ENCODE measurements at places on chromosomes 11 and 22.
A peak's percentile ranks its signal among the peaks of the same experiment; 100 is the strongest.

GRCh38 chr11:31655483-31655882 is 145.9 kb downstream of the ELP4 start:
- no peak for DNase-seq

DNA sequence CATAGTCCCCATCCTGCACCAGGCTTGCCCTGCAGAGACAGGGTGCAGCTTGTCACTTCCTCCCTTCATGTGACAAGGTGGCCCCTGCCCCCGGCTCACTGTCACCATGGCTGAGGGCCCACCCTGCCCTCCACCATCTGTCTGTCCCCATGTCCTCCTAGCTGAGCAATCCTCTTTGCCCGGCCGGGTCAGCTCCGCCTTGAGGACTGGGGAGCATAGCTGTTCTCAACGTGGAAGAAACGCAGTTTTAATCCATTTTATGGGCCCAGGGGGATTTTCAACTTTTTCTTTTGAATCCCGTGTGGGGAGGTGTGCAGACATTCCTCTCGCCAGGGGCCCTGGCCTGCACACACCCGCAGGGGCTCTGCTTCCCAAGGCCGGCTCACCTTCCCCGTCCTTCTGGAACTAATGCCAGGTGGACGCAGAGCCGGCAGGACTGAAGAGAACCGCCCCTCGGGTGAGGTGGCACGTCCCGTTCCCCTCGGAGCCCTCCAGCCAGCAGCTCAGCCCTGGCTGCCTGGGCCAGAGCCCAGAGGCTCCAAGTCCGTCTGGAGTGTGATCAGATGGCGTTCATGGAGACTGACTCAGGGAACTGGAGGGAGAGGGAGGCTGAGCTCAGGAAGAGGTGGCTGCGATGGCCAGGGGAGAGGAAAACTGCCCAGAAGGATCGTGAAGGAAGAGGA is 1108.7 kb downstream of the BRD1 start:
- DNase-seq, result no peak

- peak; percentile 66 for DNase-seq
Observed at GRCh38 chr22:46457502-46458488, 79.6 kb downstream of the CELSR1 start.

GRCh38 chr11:96567176-96567575 is 177.4 kb downstream of the JRKL start:
- DNase-seq, result no peak

DNA sequence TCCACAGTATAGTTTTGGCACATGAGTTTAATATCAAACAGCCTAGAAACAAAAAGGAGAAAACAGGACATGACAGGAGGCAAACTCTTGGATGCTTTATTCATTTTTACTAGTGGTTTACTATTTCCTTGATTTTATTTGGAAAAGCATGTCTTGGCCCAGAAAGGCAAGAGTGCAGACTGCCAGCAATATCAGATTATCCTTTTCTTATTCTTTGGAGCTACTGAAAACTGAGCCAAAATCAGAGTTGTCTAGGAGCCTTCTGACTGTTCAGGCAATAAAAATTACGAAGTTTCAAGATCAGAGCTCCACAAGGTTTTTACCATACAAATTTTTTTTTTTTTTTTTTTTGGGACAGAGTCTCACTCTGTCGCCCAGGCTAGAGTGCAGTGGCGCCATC is 16.0 kb downstream of the CELF1 start:
- DNase-seq, result no peak
